ENCODE measurements at places on chromosomes 5 and 9.
A peak's percentile ranks its signal among the peaks of the same experiment; 100 is the strongest.

DNA sequence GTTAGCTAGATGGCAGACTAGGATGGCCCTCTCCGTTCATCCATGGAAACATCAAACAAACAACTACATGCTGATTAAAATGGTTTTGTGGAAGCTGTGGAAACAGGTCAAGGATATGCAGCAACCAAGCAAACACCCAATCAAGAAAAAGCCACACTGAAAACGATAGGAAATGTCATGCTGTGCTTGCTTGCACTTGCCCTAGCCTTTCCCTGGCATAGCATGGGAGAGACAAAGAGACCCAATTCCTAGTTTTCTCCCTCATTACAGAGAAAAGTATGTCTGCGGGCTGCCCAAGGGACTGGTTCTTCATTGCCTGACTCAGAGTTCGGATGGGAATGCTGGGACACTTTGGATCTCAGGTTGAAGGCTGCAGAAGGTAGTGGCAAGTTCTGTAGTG is 98.7 kb downstream of the FANCC start:
- H3K27ac ChIP-seq: no peak overlapping the region
- H3K4me1 ChIP-seq: no peaks in the 10 kb centered on the region
- no peaks in the 10 kb centered on the region for H3K27me3 ChIP-seq
- peaks cover 3% of the 10 kb centered on the region for H3K36me3 ChIP-seq

DNA sequence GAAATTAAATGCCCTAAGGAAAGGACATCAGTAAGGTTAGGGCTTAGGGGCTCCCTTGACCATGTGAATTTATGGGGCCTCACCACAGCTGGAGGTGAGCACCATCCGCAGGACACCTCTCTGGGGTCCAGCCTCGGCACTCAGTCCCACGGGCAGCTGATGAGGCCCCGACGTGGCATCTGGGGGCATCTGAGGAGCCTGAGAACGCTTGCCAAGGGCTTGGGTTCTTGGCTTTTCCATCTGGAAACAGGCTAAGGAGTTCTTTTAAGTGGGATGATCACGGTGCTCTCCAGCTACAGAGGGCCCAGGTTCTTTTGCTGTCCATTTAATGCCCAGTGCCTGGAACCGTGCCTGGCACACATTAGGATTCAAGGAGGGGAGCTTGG is 3.6 kb downstream of the NKX2-5 start:
- peaks cover 26% of the 10 kb centered on the region for H3K4me1 ChIP-seq
- no peak overlapping the region for H3K4me3 ChIP-seq
- no peak overlapping the region for H3K27ac ChIP-seq
- no peaks in the 10 kb centered on the region for H3K36me3 ChIP-seq
- DNase-seq: peak; percentile 32

DNA sequence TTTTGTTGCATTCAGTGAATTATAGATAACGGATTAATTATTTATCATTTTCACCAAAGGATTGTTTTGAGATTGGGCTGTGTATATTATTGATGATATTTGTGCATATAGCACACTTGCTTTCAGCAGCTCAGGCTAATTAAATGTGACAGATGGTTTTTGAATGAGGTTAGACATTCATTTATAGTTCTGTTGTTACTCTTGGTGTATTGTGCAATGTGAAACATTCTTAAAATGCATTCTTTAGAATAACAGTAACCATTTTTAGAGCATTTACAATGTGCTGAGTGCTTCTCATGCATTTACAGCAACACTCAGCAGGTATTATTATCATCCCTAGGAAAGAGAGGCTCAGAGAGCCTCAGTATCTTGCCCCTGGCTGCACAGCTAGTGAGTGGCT is 23.8 kb downstream of the NANS start:
- H3K36me3 ChIP-seq: peaks cover 21% of the 10 kb centered on the region
- H3K4me3 ChIP-seq: no peak overlapping the region
- H3K27me3 ChIP-seq: no peaks in the 10 kb centered on the region
- H3K4me1 ChIP-seq: no peaks in the 10 kb centered on the region
- no peak for DNase-seq

- no peak overlapping the region for H3K27ac ChIP-seq
- H3K27me3 ChIP-seq: no peaks in the 10 kb centered on the region
- no peak for DNase-seq
Measured at GRCh38 chr9:96514108-96514799, 64.3 kb downstream of the HABP4 start.

GRCh38 chr5:146041180-146041789 is 64.1 kb downstream of the PLAC8L1 start:
- no peak overlapping the region for H3K4me3 ChIP-seq
- H3K36me3 ChIP-seq: no peaks in the 10 kb centered on the region
- no peak overlapping the region for H3K27ac ChIP-seq
- H3K27me3 ChIP-seq: no peaks in the 10 kb centered on the region
- no peak for DNase-seq

- H3K4me1 ChIP-seq: no peaks in the 10 kb centered on the region
- H3K36me3 ChIP-seq: peaks cover 39% of the 10 kb centered on the region
- H3K27ac ChIP-seq: no peak overlapping the region
- DNase-seq: no peak
- no peaks in the 10 kb centered on the region for H3K27me3 ChIP-seq
Measured at GRCh38 chr5:72328172-72328571, 8.0 kb downstream of the PTCD2 start.

DNA sequence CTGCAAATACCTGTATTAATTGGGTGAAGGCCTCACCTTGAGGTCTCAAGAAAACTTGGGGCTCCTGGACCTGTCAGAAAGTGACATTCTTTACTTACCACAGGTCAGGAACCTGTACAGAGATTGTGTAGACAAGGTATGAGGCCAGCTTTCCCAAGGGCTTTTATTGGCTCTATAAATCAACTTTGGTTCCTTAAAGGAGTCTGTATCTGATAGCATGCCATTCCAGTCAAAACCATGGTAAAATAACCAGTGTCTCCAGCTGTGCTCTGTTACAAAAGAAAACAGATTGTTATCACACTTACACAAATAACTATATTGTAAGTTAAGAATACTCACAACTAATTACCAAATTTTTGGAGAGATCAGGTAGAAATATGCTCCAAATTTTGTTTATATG is 64.5 kb downstream of the COL15A1 start:
- no peaks in the 10 kb centered on the region for H3K4me1 ChIP-seq
- H3K27me3 ChIP-seq: no peaks in the 10 kb centered on the region
- no peak overlapping the region for H3K4me3 ChIP-seq
- no peak for DNase-seq
- H3K36me3 ChIP-seq: peaks cover 13% of the 10 kb centered on the region
- no peak overlapping the region for H3K27ac ChIP-seq

DNA sequence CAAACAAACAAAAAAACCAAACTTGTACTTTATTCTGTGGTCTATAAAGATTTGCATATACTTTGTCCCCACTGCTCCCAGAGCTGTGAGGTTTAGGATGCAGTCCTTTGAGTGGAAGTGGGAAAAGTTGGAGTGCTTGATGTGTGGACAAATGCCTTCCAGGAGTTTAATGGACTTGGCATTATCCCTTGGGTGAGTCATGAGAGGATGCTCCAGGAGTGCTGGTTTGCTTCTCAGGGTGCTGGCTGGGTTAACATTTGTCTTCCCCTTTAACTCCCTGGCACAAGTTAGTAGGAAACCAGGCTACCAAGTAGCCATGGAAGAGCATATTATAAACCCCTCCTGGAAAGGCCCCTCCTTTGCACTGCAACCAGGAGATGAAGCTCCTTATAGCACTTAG is 417.4 kb upstream of the RIOK2 start:
- H3K27ac ChIP-seq: no peak overlapping the region
- H3K4me3 ChIP-seq: no peak overlapping the region
- H3K4me1 ChIP-seq: no peaks in the 10 kb centered on the region
- no peak for DNase-seq
- H3K27me3 ChIP-seq: no peaks in the 10 kb centered on the region
- H3K36me3 ChIP-seq: no peaks in the 10 kb centered on the region

- peak overlapping the region; percentile 32 for H3K4me3 ChIP-seq
- H3K27me3 ChIP-seq: peaks cover 73% of the 10 kb centered on the region
- H3K27ac ChIP-seq: peak overlapping the region; percentile 48
- H3K36me3 ChIP-seq: no peaks in the 10 kb centered on the region
Measured at GRCh38 chr9:35962126-35962906, 4.4 kb upstream of the OR2S2 start.

DNA sequence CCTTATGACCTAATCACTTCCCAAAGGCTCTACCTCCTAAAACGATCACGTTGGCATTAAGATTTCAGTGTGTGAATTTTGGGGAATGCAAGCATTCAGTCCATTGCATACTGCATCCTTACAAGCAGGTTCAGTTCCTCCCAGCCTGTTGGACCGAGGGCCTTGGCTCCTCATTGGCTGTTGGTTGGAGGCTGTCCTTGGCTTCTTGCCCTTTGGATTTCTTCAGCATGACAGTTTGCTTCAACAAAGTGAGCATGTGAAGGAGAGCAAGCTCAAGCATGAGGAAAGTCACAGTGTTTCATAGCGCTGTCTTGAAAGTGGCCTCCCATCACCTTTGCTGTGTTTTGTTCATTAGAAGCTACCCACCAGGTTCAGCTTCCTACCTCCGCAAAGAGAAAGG is 109.5 kb downstream of the GADD45G start:
- no peak for DNase-seq
- H3K4me1 ChIP-seq: peaks cover 2% of the 10 kb centered on the region
- no peaks in the 10 kb centered on the region for H3K36me3 ChIP-seq
- H3K4me3 ChIP-seq: no peak overlapping the region
- H3K27ac ChIP-seq: no peak overlapping the region

- peaks cover 71% of the 10 kb centered on the region for H3K27me3 ChIP-seq
- peaks cover 8% of the 10 kb centered on the region for H3K4me1 ChIP-seq
- H3K36me3 ChIP-seq: no peaks in the 10 kb centered on the region
- no peak overlapping the region for H3K4me3 ChIP-seq
- no peak overlapping the region for H3K27ac ChIP-seq
Measured at GRCh38 chr9:69583645-69584234, 88.4 kb downstream of the APBA1 start.

DNA sequence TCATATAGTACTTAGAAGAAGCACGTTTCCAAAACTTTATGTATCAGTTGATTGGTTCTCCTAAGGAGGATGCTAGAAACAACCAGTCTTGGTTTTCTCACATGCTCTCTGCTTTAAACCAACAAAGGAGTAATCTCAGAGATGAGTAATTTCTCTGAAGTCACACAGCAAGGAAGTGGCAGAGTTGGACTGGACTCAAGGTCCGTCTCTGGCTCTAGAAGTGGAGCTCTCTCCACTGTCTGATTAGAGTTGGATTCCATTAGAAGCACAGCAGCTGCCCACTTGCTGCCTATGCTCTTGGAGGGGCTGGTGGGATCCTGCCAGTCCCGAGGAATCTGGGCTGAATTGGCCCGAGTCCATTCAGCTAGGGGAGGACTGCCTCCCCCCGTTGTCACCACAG is 21.0 kb downstream of the RALGPS1 start:
- no peaks in the 10 kb centered on the region for H3K4me1 ChIP-seq
- DNase-seq: no peak

GRCh38 chr9:37029776-37030610 is 4.1 kb downstream of the PAX5 start:
- H3K36me3 ChIP-seq: peaks cover 3% of the 10 kb centered on the region
- H3K27ac ChIP-seq: no peak overlapping the region
- H3K4me3 ChIP-seq: no peak overlapping the region
- no peak for DNase-seq

- H3K27me3 ChIP-seq: no peaks in the 10 kb centered on the region
- peaks cover 9% of the 10 kb centered on the region for H3K36me3 ChIP-seq
- H3K4me1 ChIP-seq: peaks cover 34% of the 10 kb centered on the region
- DNase-seq: no peak
- H3K27ac ChIP-seq: peak overlapping the region; percentile 30
- no peak overlapping the region for H3K4me3 ChIP-seq
Measured at GRCh38 chr5:180824630-180825476, 22.2 kb upstream of the MGAT1 start.

GRCh38 chr5:68214482-68215207 is 911 bp upstream of the PIK3R1 start:
- peak overlapping the region; percentile 89 for H3K4me3 ChIP-seq
- H3K27ac ChIP-seq: peak overlapping the region; percentile 96
- H3K4me1 ChIP-seq: peaks cover 39% of the 10 kb centered on the region
- no peaks in the 10 kb centered on the region for H3K27me3 ChIP-seq
- peaks cover 5% of the 10 kb centered on the region for H3K36me3 ChIP-seq

DNA sequence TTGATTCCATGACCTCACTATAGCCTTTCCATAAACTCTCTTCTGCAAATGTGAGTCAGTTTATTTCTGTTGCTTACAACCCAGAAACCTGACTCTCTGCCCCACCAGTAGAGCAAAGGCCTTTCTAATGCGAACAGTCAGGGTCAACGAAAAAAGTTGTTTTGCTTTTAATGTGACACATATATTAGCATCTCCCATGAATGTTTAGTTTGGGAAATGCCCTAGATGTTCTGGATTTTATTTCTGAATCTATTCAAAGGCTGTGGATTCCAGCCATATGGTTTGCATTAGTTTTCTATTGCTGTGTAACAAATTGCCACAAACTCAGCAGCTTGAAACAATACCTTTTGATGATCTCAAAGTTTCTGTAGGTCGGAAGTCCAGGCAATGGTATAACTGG is 193.5 kb downstream of the GNA14 start:
- no peak for DNase-seq
- H3K36me3 ChIP-seq: peaks cover 1% of the 10 kb centered on the region
- no peaks in the 10 kb centered on the region for H3K27me3 ChIP-seq

- H3K4me1 ChIP-seq: no peaks in the 10 kb centered on the region
- no peak for DNase-seq
- no peak overlapping the region for H3K27ac ChIP-seq
- no peak overlapping the region for H3K4me3 ChIP-seq
Measured at GRCh38 chr5:39146831-39147540, 72.4 kb downstream of the FYB1 start.
